ENCODE measurements at places on chromosomes 13 and 19.

DNA sequence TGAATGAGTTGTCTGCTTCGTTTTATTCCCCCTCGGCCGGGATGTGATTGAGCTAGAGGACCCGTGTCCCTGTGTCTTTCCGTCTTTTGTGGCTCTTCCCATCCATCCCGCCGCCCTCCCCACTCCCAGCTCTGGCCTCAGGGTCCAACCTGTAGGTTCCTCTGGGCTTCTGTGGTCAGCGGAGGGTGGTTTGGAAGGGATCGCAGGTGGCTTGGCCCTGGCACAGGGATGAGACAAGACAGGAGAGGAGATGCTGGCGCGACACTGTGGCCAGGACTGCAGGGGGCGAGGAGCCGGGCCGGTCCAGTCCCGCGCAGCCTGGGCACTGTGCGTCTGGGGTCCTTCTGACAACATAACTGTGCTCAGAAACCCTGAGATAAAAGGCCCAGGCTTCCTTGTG lies 2.0 kb downstream of the EVI5L start:
- no peak for DNase-seq

GRCh38 chr13:50410921-50411746 lies 395.9 kb downstream of the KCNRG start:
- DNase-seq: no peak

DNA sequence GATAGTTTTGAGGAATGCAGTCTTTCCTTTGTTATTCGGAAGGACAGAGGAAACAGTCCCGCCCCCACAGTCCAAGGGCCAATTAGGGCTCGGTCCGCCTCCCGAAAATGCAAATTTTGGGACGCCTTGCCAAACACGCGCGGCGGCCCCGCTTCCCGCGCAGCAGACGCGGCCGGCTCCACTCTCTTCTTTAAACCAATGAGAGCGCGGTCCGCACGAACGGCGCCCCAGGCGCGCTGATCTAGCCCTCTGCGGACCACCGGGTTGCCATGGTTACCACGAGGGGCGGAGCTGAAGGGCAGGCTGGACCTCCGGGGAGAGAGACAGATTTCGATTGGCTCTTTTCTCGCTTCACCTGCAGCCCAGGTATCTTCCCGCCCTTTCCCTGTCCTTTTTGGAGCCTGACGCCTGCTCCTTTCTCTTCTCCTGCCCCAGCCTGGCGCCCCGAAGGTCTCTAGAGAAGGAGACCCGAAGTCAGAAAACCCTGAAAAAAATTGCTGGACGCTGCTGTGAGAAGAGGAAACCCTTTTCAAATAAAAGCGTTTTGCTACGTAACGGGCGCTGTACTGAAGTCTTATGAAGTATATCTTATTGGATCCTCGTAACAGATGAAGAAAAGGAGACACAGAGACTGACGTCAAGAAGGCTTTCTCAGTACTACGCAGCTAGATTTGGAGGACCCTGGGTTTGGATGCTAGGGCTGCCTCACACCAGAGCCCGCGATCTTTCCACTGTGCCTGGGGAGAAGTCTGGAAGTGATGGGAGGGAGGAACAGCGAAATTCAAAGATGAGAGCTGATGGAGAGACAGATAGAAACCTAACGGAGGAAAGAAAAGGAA lies 2.0 kb downstream of the PTH2 start:
- DNase-seq: peak; percentile 28

DNA sequence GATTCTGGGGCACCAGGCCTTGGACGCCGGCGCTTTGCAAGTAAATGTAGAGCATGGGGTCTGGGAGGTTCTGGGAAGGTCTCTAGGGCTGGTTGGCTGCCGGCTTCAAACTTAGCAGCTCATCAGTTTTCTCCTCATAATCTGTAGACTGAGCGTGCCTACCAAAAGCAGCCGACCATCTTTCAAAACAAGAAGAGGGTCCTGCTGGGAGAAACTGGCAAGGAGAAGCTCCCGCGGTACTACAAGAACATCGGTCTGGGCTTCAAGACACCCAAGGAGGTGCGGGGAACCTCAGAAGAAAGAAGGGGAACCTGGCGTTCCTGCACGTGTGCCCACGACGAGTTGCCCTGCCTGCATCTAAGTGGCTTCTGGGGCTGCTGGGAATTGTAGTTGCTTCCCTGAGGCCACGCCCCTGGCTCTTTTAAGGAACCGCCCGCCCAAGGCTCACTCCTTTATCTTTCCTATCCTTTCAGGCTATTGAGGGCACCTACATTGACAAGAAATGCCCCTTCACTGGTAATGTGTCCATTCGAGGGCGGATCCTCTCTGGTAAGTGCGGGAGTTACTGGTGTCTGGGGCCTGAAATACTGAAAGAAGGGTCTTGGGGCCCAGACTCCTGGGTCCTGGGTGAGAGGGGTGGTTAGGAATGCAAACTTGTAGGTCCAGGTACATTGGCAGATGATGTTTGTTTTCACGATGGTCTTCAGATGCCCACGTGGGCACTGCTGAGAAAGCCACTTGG lies 984 bp downstream of the RPS11 start:
- DNase-seq: no peak

- DNase-seq: no peak
These were observed 2.0 kb downstream of the FBL start for GRCh38 chr19:39843919-39844793.

Measured in LNCaP clone FGC (cell line).